Stimulated activated CD4-positive, alpha-beta T cell treated with anti-CD3 and anti-CD28 coated beads, Interleukin-4, amount 100 ng/mL, for 1 hour (primary cell): ENCODE measurements at places on chromosomes 5 and 9.

GRCh38 chr5:154242442-154242841 is 51.9 kb downstream of the GALNT10 start:
- no peak for DNase-seq

GRCh38 chr5:72539726-72540125 is 32.5 kb upstream of the ZNF366 start:
- DNase-seq, result no peak

GRCh38 chr9:96022445-96023051 is 147.1 kb downstream of the ERCC6L2 start:
- no peak for DNase-seq

DNA sequence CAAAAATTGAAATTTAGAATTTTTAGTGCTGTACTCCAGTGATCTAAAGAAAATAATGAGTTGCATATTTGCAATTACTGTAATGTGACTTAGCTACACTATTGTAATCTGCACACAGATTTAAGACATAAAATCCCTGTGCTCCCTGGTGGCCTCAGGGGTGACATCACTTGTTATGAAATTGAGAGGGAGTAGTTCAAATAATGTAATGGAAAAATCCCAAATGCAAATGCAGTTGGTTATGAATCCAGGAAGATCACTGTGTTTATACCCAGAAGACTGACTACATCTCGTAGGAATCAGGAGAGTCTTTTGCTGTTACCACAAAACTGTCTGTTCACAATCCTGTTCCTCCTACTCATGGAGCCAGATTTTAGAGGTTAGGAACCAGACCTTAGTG is 178.7 kb upstream of the FBXL17 start:
- no peak for DNase-seq

GRCh38 chr5:126948453-126948852 is 81.9 kb downstream of the MARCHF3 start:
- no peak for DNase-seq
